ENCODE measurements at places on chromosomes 2 and 18.

DNA sequence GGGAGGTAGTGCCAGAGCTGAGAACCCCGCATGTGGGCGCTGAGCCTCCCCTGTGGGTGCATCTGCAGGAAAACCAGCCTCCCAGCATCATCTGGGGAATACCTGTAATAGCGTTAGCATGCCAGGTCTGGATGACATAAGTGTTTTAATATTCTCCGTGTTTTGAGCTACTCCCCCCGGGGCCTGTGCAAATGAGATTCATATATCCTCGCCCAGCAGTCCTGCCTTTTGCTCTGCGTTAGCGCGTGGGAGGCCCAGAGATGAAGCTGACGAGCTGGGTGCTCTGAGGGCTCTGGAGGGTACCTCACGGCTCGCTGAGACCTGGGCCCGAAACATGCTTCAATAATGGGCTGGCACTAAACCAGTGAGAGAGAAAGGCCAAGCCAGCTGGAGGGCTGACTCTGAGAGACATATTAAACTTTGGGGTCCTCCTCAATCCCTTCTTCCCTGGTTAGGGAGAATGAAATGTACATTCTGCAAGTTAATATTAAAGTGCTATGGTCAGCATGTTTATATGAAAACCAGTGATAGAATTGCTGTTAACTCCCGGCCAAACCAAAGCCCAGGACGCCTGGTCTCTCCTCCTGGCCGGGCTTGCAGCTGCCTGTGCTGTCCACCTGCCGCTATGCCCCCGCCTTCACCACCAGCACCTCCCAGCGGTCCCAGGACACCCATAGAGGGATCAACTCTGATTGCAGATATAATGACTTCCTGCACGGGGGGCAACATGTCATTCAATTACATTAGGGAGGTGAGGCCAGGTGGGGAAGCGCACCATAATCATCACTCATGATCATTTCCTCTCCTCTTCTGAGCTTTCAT is 77.0 kb downstream of the EDAR start:
- DNase-seq = no peak

- peak; percentile 32 for DNase-seq
Observed at GRCh38 chr2:161250864-161251436, 57.3 kb upstream of the PSMD14 start.

DNA sequence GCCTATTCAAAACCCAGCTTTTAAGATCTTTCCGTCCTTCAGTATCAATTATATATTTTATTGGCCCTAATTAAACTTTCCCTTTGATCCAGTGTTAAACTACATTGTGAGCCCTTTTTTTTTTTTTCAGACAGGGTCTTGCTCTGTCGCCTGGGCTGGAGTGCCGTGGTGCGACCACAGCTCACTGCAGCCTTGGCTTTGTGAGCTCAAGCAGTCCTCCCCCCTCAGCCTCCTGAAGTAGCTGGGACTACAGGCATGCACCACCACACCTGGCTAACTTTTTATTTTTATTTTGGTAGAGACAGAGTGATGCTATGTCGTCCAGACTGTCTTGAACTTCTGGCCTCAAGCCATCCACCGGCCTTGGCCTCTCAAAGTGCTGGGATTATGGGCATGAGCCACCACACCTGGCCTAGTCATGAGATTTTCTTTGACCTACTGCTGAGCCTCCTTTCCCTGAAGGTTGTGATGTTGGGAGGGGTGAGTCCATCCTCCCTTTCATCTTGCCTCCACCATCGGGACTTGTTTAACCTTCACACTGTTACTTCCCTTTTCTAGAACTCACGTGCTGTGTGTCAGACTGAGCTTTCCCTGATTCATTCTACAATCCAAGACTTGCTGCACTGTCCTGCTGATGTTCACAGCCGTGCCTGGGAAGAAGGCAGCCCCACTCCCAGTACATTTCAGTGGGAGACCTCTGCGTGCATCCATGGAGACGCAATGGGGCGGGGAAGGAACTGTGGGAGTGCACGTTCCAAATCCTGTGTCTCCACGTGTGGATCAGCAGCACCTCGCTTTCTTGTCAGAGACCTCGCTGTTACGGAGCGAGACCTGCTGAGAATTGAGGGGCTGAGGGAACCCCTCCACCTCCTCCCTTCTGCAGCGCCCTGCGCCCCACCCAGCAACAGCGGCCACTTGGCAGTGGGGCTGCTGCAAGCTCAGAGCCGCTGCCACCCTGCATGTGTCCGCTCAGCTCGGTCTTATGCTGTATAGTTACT is 10.8 kb downstream of the OXER1 start:
- no peak for DNase-seq

DNA sequence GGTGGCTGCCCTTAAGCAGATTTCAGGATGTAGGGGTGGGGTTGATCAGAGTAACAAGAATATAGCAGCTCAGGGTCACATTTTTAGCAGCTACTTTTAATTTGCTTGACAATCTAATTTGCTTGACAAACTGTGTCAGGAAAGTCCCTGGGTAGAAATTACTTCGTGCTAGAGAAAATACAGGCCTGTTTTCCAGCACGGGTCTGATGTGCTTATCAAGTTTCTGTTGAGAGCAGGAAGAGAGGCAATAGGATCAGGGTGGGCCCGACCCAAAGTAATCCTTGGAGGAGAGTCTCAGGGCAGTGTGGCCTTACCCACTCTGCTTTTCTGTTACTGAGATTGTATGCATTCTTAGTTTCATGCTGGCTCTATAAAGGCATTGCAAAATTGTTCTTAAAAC is 221.5 kb downstream of the TSN start:
- DNase-seq = no peak

- no peak for DNase-seq
Observed at GRCh38 chr18:9708057-9708433, at the start of gene RAB31. TSS of gene RAB31 (plus strand) at chr18:9708301. CDS start at chr18:9708406, 105 bp downstream.

- no peak for DNase-seq
Observed at GRCh38 chr2:30030361-30030760, 109.0 kb upstream of the ALK start.

DNA sequence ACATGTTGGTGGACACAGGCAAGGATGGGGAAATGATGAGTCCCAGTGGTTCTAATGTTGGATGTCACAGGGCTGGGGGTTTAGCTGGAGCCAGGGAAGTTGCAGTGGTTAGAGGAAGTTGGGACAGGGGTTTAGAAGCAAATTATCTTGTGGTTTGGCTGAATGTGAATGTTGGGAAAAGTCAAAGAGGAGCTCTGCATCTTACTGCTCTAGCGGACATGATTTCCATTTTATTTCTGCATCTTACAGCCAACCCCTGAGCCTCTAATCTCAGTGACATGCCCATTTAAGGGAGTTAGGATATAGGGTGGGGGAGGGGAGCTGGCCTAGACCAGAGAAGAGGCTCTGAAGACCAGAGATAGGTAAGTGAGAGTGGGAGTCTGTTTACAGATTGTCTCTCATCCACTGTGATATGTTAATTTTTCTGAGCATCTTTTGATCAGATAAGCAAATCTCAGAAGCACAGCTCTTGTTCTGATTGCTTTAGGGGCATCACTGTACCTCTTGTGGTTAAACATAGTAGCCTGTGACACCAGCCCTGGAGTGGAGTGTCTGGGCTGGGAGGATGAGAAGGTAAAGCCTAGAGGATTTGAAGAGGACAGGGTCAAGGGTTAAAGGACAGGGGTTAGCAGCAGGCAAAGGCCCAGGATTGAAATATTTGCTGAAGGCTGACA is 43.6 kb downstream of the SETBP1 start:
- no peak for DNase-seq

DNA sequence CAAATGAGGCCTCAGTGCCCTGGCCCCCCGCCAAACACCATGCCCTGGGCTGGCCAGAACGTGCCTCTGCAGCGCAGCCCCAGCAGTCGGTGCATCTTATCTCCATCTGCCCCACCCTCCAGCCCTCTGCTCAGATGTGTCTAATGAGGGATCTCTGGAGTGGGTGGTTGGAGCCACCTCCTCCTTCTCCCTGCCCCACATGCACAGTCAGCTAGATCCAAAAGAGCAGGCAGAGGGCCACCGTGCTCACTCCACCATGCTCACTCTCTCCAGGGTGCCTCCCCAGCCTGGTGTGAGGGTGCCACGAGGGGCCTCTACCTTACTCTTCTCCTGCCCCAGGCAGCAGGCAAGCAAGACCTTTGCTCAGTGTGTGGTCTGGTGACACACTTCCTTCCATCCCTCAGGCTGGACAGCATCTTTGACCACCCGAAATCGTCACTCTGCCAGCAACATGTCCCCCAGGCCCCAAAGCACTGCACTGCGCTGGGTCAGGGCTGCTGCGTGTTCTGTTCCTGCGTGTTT is 266.1 kb upstream of the HDAC4 start:
- DNase-seq = no peak

DNA sequence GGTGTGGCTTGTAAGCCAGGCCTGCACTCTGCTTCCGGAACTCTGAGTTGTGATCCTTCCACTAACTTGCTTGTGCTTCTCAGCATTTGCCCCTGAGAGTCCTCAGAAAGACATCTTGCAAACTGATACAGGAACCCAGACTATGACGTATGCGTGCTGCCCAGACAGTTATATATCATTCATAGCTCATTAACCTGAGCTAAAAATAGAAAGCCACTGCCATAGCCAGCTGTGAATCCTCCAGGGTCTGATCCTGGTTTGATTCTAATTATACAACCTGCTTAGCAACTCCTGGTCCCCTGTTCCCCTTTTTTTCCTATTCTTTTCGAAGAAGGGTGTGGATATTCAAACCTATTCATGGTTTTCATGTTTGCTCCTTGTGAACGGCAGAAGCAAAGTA is 63.7 kb downstream of the MARCHF4 start:
- peak; percentile 44 for DNase-seq

- DNase-seq = no peak
Observed at GRCh38 chr2:207901401-207901800, 123.9 kb downstream of the PLEKHM3 start.

- DNase-seq = no peak
Observed at GRCh38 chr2:108364676-108365297, 13.0 kb upstream of the SULT1C4 start.

GRCh38 chr2:119257198-119257597 is 33.6 kb downstream of the STEAP3 start:
- DNase-seq = no peak

GRCh38 chr2:96105152-96105915 is 11.0 kb downstream of the ADRA2B start:
- DNase-seq = no peak

GRCh38 chr18:73617981-73618380 is 529.7 kb downstream of the FBXO15 start:
- no peak for DNase-seq

DNA sequence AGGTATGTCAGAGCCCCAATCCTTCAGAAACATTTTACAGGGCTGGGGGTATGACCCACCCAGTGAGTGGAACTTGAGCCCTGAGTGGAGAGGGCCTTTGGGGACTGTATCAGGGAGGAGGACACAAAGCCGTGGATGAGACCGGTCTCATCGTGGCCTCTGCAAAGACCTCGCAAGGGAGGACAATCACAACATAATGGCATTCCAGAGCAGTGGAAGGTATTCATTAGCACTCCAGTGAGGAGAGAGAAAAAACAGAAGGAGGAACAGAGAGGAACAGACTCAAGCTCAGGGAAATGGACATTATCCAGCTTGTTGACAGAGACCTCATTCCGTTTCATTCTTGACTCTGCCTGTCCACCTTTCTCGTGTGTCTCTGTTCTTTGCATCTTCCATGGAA is 38.8 kb upstream of the CTAGE1 start:
- DNase-seq = no peak

GRCh38 chr2:180728928-180729559 is 251.4 kb upstream of the UBE2E3 start:
- peak; percentile 58 for DNase-seq

- DNase-seq = no peak
Observed at GRCh38 chr2:234932591-234933168, 19.1 kb upstream of the SH3BP4 start.

DNA sequence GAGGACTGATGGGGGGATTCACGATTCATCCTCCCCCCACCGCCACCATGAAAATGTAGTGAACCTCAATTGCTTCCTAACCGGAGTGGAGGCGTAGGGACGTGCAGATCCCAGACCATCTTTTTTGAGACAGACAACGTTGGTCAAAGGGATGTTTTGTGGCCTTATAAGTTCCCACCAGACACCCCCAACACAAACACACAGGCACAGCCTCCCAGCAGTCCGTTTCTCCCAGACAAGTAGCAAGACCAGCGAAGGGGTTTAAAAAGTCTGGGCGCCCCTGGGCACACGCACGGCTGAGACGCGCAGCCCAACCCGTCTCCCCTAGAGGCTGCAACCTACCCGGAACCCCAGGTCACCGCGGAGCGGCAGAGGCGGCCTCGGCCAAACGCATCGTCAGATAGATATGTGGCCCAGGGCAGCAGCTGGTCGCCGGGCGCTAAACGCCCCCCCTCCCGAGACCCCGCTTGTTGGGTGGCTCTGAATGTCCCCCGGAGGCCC is 1.3 kb downstream of the GBX2 start:
- DNase-seq = no peak

DNA sequence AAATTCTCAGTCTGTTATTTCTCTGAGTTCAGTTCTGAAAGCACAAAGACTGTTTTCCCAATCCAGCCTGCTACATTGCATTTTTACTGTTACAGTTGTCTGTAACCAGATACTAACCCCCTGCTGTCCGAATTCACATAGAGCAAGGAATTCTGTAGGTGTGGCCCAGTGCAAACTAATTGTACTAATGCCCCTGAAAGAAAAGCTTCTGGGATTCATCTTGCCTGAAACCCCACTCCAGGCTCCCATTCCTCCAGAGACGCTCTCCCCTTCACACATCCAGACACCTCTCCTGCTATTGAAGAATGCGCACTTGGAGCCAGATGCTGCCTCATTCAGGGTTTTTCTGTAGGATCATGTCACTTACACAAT is 127.0 kb downstream of the TTC32 start:
- DNase-seq = no peak

DNA sequence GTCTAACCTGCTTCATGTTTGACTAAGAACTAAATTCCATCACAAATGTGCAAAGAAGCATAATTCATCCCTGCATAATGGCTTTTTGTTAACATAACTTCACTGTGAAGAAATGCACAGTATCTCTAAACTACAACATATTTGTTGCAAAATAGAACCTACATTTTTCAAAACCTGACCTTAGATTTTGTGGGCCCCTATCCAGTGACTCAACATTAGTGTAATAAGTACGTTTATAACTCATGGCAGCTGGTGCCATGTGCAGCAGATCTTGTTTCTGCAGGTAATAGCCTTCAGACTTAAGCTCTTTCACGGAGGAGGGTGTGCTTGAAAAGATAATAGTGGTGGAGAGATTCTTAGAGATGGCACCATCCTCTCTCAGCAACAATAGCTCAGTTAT is 28.6 kb upstream of the VWC2L start:
- no peak for DNase-seq

- DNase-seq = no peak
Observed at GRCh38 chr2:166413255-166413654, 37.5 kb upstream of the SCN9A start.

DNA sequence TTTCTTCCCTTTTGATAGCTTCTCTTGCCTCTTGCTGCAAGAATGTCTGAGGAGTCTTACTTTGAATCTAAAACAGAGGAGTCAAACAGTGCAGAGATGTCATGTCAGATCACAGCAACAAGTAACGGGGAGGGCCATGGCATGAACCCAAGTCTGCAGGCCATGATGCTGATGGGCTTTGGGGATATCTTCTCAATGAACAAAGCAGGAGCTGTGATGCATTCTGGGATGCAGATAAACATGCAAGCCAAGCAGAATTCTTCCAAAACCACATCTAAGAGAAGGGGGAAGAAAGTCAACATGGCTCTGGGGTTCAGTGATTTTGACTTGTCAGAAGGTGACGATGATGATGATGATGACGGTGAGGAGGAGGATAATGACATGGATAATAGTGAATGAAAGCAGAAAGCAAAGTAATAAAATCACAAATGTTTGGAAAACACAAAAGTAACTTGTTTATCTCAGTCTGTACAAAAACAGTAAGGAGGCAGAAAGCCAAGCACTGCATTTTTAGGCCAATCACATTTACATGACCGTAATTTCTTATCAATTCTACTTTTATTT is 133.5 kb upstream of the CDCA7 start:
- no peak for DNase-seq

- DNase-seq = no peak
Observed at GRCh38 chr2:102032368-102033030, 40.7 kb downstream of the IL1R2 start.
